ENCODE measurements at places on chromosomes 5 and 9. TPM values are rescaled to one million over a fixed set of nuclear protein-coding genes. Genes with fewer than 3 reads are reported as not detected.

The CHSY3 gene
- polyA plus RNA-seq = 0.14 TPM

The CCDC192 gene
- polyA plus RNA-seq = not detected

The PCDHB5 gene
- 0.14 TPM for polyA plus RNA-seq

The ZNF454 gene
- polyA plus RNA-seq = 0.71 TPM

The CTSV gene
- polyA plus RNA-seq = 7.9 TPM

The SAXO1 gene
- polyA plus RNA-seq = 0.02 TPM

The ACOT12 gene
- polyA plus RNA-seq = not detected

The CCDC180 gene
- polyA plus RNA-seq = 1.6 TPM

The PAEP gene
- not detected for polyA plus RNA-seq

The PCDHGA8 gene
- polyA plus RNA-seq = 0.29 TPM

The CDC25C gene
- polyA plus RNA-seq = 1.6 TPM

The FRMD3 gene
- polyA plus RNA-seq = 0.26 TPM

The EIF4E1B gene
- not detected for polyA plus RNA-seq

The GABRG2 gene
- not detected for polyA plus RNA-seq

The PLAC8L1 gene
- 0.22 TPM for polyA plus RNA-seq

The UGT3A1 gene
- 0.02 TPM for polyA plus RNA-seq

The NPDC1 gene
- 44.3 TPM for polyA plus RNA-seq

The PHYHD1 gene
- polyA plus RNA-seq = 39.5 TPM

The LEAP2 gene
- 0.73 TPM for polyA plus RNA-seq

The N4BP3 gene
- 16.9 TPM for polyA plus RNA-seq

The MPDZ gene
- polyA plus RNA-seq = 2.9 TPM

The IL9 gene
- not detected for polyA plus RNA-seq

The SURF4 gene
- polyA plus RNA-seq = 39.7 TPM

The ZNF474 gene
- 0.04 TPM for polyA plus RNA-seq

The PHF24 gene
- 0.07 TPM for polyA plus RNA-seq

The JAKMIP2 gene
- 0.10 TPM for polyA plus RNA-seq

The MTAP gene
- 11.5 TPM for polyA plus RNA-seq

The STK10 gene
- polyA plus RNA-seq = 7.7 TPM

The DRD1 gene
- polyA plus RNA-seq = 0.02 TPM

The LCN15 gene
- polyA plus RNA-seq = not detected

The SPINK13 gene
- not detected for polyA plus RNA-seq

The RMI1 gene
- polyA plus RNA-seq = 2.3 TPM

The C9orf153 gene
- 0.02 TPM for polyA plus RNA-seq

The TTC23L gene
- not detected for polyA plus RNA-seq

The IL13 gene
- polyA plus RNA-seq = not detected

The CACFD1 gene
- 7.0 TPM for polyA plus RNA-seq

The HINT1 gene
- 130 TPM for polyA plus RNA-seq

The NEUROG1 gene
- polyA plus RNA-seq = not detected

The QRFP gene
- polyA plus RNA-seq = 0.08 TPM

The FRRS1L gene
- polyA plus RNA-seq = 0.08 TPM

The SOX30 gene
- 0.05 TPM for polyA plus RNA-seq

The OR2Y1 gene
- polyA plus RNA-seq = not detected

The PLCXD3 gene
- polyA plus RNA-seq = 0.19 TPM

The PDCD1LG2 gene
- 0.19 TPM for polyA plus RNA-seq

The ARL14EPL gene
- polyA plus RNA-seq = not detected

The GOLM1 gene
- 1.4 TPM for polyA plus RNA-seq

The IL33 gene
- 12.5 TPM for polyA plus RNA-seq

The ENTREP1 gene
- polyA plus RNA-seq = 6.4 TPM

The SLCO6A1 gene
- 0.39 TPM for polyA plus RNA-seq

The SOHLH1 gene
- polyA plus RNA-seq = not detected

The PRLR gene
- 0.20 TPM for polyA plus RNA-seq

The MAMDC4 gene
- 3.9 TPM for polyA plus RNA-seq

The CLK4 gene
- polyA plus RNA-seq = 27.1 TPM
